Upper lobe of right lung (tissue), 1 donor: ENCODE measurements at places on chromosomes 16 and 17.
A peak's percentile ranks its signal among the peaks of the same experiment; 100 is the strongest.

DNA sequence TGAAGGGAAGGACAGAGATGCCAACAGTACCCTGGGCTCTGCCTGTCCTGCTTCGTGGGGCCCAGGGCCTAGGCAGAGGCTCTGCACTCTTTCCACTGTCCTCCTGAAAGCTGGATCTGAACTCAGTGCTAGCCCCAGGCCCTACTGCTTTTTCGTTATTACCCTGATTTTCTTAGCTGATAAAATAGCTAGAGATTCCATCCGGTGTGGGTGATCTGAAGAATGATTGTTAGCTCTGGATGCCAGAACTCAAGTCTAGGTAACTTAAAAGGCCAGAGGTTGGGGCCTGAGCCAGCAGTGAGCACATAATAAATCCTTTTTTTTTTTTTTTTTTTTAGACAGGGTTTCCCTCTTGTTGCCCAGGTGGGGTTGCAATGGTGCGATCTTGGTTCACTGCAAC, 1.8 kb upstream of the MYBBP1A start:
- no peak overlapping the region for H3K4me3 ChIP-seq
- peaks cover 17% of the 10 kb centered on the region for H3K36me3 ChIP-seq
- H3K4me1 ChIP-seq: peaks cover 16% of the 10 kb centered on the region
- no peaks in the 10 kb centered on the region for H3K27me3 ChIP-seq
- no peak for DNase-seq

GRCh38 chr17:57811638-57812280, 38.1 kb downstream of the MRPS23 start:
- DNase-seq: no peak
- H3K27me3 ChIP-seq: no peaks in the 10 kb centered on the region
- no peaks in the 10 kb centered on the region for H3K36me3 ChIP-seq
- no peak overlapping the region for H3K27ac ChIP-seq

- H3K36me3 ChIP-seq: peaks cover 45% of the 10 kb centered on the region
- DNase-seq: peak; percentile 60
- H3K27me3 ChIP-seq: no peaks in the 10 kb centered on the region
Observed at GRCh38 chr17:32483451-32484019, 3.3 kb upstream of the CDK5R1 start.

GRCh38 chr16:83336603-83337002, 471.2 kb upstream of the HSBP1 start:
- no peaks in the 10 kb centered on the region for H3K36me3 ChIP-seq
- H3K27ac ChIP-seq: no peak overlapping the region
- H3K27me3 ChIP-seq: no peaks in the 10 kb centered on the region
- DNase-seq: no peak
- H3K4me1 ChIP-seq: no peaks in the 10 kb centered on the region
